OCI-M1 (cell line): ENCODE measurements at places on chromosomes 6 and 20.

DNA sequence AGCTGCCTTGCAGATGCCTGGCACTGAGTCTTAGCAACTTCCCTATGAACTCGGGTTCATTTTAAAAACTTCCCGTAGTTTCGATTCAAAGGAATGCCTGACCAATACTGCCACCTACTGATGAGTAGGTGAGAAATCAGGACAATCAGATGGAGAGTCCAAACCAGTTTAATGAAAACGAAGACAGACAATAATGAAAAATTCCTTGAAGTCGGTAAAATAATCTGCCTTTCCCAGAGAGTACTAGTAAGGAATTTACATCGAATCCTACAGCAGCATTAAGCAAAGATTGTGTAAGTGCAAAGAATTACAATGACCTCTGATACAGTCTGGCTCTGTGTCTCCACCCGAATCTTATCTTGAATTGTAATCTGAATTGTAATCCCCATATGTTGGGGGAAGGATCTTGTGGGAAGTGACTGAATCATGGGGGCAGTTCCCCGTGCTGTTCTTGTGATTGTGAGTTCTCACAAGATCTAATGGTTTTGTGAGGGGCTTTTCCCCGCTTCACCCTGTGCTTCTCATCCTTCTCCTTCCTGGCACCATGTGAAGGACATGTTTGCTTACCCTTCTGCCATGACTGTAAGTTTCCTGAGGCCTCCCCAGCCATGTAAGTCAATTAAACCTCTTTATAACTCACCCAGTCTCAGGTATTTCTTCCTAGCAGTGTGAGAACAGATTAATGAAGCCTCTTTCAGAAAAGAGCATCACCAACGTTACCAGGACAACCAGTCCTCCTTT, 134.4 kb downstream of the ARHGAP18 start:
- peak; percentile 86 for DNase-seq

GRCh38 chr6:83479389-83479788, 32.9 kb upstream of the PRSS35 start:
- no peak for DNase-seq

- DNase-seq = no peak
Measured at GRCh38 chr20:58755766-58756449, 63.3 kb downstream of the NPEPL1 start.

GRCh38 chr20:51418137-51418529, 124.4 kb downstream of the NFATC2 start:
- DNase-seq = no peak

GRCh38 chr20:19911810-19912382, 105.3 kb upstream of the NAA20 start:
- DNase-seq = no peak

- DNase-seq = no peak
Measured at GRCh38 chr6:118403036-118403435, 145.1 kb upstream of the PLN start.
